ENCODE measurements at places on chromosomes 12 and 14.

DNA sequence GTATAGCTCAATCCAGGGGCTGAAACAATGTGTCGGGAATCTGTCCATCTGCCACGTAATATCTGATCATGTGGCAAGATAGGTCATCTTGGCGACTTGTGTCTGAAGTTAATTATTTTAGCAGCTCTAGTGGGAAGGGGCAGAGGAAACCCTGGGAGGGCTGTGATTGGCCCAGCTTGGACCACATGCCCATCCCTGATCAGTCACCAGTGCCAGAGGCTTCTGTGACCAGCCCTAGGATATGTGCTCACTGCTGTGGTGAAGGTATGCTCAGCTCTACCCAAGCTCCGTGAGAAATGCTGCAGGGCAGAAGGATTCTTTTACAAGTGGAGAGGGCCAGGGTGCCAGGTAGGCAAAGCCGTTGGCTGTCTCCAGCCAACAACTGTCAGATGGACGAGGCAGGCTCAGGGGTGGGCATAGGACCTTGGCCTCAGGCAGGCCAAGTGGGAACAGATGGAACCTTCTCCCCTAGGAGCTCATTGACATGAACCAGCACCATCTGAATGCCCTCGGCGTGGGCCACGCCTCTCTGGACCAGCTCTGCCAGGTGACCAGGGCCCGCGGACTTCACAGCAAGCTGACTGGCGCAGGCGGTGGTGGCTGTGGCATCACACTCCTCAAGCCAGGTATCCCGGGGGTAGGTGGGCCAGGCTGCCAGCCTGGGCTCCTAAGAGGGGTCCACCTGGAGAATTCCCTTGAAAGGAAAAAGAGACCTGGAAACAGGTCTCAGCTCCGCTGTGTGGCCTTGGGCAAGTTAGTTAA, 21.1 kb downstream of the MVK start:
- no peak for DNase-seq

DNA sequence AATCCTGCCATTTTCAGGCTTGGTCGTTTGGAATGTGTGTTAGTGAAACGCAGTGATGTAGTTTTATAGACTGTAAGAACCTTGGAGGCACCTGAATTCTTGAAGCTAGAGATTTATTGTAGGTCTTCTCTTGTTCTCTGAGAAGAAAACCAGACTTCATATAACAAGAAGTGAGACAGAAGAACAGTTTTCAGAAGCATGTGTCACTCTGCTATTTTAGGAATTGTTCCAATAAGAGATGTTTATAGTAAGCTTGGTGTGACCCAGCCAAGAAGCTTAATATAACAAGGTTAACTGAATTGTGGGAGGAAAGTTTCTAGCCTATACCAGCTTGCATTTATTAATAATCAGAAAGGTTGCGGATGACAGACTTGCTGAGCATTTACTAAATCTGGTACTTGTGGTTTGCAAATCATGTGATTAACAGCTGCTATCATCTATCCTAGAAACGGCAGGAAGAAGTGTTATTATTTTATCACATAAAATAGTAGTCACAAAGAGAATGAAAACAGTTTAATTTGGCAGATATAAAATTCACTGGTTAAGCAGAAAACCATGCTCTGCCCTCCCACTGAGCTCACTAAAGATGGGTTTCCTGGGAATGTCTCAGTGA, 49.2 kb upstream of the BCAT1 start:
- DNase-seq, result no peak

DNA sequence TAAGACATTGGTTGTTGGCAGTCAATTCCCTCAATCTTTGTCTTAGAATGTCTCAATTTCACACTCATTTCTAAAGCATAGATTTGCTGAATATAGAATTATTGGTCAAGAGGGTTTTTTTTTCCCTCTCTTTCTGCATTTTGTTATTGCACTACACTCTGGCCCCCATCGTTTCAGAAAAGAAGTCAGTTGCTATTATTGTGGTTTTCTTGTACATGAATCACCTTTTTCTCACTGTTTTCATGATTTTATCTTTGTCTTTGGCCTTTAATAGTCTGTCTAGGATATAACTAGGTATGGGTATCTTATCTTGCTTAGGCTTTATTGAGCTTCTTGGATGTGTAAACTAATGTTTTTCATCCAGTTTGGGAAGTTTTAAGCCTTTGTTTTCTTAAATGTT, 194.3 kb upstream of the DAAM1 start:
- DNase-seq, result no peak

- no peak for DNase-seq
Measured at GRCh38 chr12:6234214-6234613, 34.0 kb downstream of the CD9 start.

- DNase-seq, result peak; percentile 75
Measured at GRCh38 chr12:107990325-107990724, 138.8 kb upstream of the WSCD2 start.

DNA sequence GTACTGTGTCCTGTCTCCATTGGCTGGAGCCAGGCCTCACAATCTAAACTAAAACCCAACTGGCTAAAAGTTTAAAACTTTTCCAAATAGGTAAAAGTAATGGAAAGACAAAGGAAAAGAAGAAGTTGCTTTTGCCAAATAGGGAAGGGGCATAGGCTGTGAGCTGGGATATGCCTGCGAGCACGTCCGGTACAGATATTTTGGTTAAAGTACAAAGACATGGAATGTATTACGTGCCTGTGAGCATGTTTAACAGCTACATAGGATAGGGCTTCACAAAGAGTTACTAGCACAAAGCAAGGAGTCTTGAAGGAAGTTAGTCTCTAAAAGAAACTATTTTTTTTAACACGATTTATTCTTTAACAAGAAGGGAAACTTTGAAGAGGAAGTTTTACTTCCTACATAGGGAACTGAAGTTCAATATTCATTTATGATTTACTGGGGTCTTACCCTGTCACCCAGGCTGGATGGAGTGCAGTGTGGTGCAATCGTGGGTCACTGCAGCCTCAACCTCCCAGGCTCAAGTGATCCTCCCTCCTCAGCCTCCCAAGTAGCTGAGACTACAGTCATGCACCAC, 41.9 kb upstream of the INF2 start:
- peak; percentile 35 for DNase-seq

DNA sequence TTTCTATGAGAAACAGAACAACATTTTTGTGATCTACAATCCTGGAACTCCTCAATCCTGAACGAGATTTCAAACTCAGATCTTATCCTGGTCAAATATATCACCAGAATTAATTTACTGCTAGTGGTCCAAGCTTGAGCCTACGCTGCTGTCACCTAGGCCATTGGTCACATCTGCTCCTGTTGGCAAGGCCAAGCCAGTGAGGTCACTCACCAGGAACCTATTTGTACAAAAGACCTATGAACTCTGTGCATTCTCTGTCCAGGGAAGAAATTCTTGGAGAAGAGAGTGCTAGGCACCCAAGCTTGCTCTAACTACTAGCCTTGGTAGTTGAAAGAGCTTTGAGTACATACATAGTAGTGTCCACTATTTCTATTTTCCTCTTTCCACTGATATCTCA, 106.1 kb downstream of the SLC15A5 start:
- DNase-seq, result no peak

- DNase-seq, result peak; percentile 60
Measured at GRCh38 chr12:68240975-68241374, 12.4 kb downstream of the IL22 start.

DNA sequence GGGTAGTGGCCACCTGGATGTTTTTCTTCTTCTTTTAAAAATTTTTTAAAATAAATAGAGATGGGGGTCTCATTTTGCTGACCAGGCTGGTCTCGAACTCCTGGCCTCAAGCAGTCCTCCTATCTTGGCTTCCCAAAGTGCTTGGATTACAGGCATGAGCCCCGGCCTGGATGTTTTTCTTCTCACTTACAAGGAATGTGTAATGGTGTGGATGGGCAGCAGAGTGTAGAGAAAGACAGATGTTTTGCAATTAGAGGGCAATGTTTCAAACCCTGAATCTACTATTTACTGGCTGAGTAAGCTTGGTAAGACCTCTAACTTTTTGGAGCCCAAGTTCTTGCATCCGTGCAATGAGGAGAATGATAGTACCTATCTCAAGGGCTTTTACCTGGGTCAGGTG, 48.1 kb downstream of the ADCK1 start:
- no peak for DNase-seq

DNA sequence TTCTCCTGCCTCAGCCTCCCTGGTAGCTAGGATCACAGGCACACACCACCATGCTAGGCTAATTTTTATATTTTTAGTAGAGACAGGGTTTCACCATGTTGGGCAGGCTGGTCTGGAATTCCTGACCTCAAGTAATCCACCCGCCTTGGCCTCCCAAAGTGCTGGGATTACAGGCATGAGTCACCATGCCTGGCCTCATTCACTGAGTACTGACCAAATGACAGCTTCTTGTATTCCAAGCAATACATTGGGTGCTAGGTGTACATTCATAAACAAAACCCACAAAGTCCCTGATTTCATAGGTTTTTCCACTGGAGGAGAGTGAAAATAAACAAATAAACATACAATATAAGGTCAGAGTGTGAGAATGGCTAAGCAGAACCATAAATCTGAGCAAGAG, 136.3 kb downstream of the HELB start:
- no peak for DNase-seq

DNA sequence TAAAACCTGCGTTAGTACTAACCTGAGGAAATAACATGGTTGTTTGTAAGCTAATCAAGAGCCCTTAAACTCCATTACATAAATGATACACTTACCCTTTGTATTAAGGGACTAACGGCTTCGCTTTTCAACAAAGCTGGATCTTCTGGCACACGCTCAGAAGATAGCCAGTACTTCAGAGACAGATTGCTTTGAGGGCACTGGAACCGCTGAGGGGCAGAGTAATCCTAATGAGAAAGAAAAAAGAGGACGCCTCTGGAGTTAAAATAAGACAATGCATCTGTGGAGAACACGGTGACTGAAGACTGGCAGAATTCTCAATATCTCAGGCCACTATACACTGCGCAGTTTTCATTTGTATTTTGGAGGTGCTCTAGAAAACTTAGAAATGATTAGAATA, 1.5 kb upstream of the KTN1 start:
- no peak for DNase-seq

DNA sequence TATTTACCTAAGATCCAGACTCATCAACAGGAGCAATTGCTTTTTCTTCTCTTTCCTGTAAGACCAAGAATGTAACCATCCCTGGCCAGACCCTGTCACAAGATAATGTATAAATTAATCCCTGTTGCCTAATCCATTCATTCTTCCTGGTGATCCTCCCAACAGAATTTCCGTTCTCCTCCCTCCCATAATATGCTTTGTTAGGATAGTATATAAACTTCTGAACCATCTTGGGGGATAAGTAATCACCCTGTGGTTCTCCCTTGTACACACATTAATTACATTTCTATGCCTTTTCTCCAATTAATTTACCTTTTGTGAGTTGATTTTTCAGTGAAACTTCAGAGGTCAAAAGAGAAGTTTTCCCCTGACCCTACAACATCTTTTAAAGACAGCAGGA, 76.2 kb upstream of the RASSF8 start:
- no peak for DNase-seq

- no peak for DNase-seq
Measured at GRCh38 chr12:26346736-26347135, 151.4 kb downstream of the SSPN start.

DNA sequence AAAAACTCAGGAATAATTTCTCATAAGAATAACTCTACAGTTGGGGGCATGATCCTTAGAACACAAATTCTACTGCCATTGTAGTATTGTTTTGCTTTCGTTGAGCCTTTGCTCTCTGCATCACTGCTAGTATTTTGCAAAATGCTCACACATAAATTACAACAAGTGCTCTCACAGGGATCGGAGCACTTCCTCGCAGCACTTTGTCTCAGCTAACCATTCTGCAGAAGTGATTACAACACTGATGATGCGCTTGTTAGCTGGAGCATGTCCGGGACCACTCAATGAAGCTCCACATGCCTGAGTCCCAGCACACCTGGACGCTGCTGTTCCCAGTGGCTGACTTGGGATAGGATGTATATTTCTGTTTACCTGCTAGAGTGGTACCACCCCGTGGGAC, 31.6 kb downstream of the MOAP1 start:
- no peak for DNase-seq

DNA sequence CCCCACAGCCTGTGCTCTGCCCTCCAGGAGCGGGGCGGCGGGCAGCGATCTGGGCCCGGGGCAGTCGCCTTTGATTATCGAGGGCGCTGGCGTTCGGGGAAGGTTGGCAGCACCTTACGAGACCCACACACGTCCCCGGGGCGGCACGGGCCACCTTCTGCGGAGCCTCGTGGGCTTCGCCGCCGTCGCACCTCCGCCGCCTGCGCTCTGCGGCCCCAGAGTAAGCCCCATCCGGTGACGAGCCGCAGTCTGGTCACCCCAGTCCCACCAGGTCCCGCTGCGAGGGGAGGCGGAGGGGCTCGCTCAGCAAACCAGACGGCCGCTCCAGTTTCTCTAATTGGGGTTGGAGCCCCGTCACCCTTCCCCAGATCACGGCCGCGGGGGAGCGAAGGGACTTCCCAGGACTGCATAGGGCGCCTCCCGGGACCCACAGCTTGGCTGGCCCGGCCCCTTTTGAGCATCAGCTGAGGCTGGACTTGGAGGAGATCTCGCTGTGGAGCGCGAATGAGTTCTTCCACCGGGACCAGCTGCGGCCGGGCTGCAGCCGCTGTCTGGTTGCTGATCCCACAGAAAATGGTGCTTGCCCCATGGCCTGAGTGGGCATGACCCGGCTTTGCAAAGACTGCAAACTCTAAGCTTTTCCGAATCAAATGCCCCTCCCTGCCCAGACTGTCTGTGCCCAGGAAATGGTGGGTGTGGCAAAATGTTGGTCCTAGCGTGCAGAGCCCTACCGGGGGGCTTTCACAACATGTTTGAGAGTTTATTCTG, 560 bp downstream of the LGALS3 start:
- peak; percentile 88 for DNase-seq

GRCh38 chr12:95766356-95767019, 24.1 kb downstream of the NTN4 start:
- DNase-seq, result no peak

- no peak for DNase-seq
Measured at GRCh38 chr12:93302331-93303229, 75.1 kb upstream of the NUDT4 start.

DNA sequence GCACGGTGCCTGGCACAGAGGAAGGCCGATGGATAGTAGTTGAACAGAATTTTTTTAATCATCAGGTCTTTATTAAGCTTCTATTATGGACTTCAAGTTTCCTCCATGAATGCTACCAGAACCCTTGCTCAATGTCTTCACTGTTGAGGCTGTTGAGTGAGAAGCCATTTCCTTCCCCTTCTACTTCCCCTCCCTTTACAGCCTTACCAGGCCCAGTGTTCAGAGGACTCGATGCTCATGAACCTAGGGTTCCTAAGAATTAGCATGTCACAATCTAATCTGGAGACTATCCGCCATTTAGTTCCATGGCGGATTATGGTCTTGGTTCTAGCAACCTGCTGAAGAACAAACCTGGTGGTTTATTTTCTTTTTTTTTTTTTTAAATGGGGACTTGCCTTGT, 17.7 kb downstream of the ETV6 start:
- DNase-seq, result no peak

- no peak for DNase-seq
Measured at GRCh38 chr14:58797010-58797429, 159.3 kb downstream of the DACT1 start.

GRCh38 chr12:80101126-80101525, 1.8 kb downstream of the OTOGL start:
- DNase-seq, result no peak
